Stimulated activated CD8-positive, alpha-beta memory T cell treated with anti-CD3 and anti-CD28 coated beads, Interleukin-7, amount 100 ng/mL, for 24 hours (primary cell): ENCODE measurements at places on chromosomes 1 and 21.
A peak's percentile ranks its signal among the peaks of the same experiment; 100 is the strongest.

DNA sequence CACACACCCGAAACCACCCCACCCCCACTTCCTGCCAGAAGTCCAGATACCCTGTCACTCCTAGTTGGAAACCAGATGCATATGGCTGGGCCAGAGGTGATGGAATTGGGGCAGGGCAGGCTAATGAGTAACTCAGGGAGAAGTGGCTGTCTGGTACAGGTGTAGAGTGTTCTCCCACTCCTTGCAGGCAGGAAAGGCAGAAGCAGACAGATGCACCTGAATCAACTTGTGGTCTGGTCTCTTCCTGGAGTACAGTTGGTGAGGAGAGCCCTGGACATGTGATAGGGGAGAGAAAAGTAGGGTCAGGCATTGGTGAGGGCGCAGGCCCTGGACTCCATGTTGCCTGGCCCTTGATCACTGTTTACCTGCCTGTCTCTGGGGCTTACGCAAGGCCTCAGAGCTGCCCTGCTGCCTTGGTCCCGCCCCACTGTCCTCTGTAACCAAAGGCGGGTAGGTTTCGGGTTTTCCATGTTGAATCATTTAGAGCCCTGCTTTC lies 2.5 kb downstream of the CGN start:
- DNase-seq, result no peak

GRCh38 chr21:26769613-26770188 lies 75.5 kb downstream of the ADAMTS1 start:
- DNase-seq, result no peak

- DNase-seq, result no peak
These were observed 124.7 kb downstream of the SYT2 start for GRCh38 chr1:202585590-202585933.

- DNase-seq, result no peak
These were observed 123.6 kb downstream of the MACF1 start for GRCh38 chr1:39328095-39328494.

DNA sequence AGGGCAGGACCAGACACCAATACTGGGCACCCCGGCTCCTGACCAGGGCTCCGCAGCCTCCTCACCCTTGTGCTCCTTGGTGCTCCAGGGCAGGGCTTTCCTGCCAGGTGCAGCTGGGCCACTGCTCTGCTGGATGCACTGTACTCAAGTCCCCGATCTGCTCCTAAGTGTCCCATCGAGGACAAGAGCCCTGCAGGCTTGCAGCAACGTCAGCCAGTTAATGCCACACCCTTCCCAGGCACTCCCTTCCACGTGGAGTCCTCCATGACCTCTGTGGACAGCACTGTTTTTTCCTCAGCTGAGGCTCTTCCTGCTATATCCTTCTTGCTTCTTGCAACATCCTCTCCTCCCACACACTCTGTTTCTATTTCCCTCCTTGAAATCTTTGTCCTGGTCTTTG lies 94.0 kb upstream of the NGF start:
- DNase-seq, result no peak

DNA sequence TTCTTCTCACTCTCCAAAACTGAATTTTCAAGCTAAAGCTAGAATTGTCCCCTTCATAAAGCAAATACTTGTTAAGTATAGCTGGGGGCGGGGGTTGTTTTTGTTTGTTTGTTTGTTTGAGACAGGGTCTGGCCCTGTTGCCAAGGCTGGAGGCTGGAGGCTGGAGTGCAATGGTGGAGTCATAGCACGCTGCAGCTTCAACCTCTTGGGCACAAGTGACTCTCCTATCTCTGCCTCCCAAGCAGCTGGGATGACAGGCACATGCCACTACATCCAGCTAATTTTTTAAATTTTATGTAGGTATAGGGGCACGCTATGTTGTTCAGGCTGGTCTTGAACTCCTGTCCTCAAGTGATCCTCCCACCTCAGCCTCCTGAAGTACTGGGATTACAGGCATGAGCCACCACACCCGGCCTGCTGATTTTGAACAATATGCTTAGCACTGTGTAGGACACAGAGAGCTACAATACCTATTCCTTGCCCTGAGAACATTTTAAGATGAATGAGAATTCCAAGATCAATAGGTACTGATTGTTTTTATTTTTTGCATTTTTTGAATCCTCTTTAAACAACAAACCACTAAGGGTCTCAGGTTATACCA lies 42.2 kb downstream of the PCNX2 start:
- no peak for DNase-seq

DNA sequence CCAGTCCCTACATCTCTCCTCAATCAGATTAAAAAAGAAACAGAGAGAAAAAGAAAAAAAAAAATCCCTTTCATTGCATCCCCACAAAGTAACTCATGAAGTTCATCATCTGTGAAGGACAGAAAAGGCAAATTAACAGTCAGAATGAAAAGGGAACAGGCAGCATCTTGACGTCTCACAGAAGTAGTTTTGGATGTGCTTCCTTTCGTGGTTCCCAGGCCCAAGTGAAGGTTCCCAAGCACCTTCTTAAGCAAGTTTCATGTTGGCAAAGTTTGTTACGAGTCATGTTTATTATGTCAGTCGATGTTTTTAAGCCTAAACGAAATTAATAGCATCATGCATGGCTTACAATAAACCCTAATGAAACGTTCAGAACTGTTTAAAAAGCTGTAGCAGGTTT lies 475.2 kb downstream of the SETD4 start:
- DNase-seq, result no peak

DNA sequence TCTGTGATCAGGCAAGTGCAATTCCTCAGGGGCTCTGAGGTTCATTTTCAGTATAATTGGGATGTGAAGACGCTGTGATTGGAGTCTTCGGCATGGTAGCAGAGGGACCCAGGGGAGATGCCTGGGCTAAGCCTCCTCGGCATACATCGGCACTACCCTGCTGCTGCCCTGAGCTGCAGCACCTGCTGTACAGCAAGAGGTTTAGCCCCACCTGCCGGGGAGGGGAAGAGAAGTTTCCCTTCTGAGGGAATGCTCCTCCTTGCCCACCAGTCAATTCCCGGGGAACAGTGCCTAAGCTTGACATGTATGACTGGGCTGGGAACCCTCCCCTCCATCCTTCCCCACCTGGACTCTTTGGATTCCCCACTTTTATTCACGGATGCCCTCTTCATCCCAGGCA lies 24.9 kb downstream of the CNIH3 start:
- no peak for DNase-seq

DNA sequence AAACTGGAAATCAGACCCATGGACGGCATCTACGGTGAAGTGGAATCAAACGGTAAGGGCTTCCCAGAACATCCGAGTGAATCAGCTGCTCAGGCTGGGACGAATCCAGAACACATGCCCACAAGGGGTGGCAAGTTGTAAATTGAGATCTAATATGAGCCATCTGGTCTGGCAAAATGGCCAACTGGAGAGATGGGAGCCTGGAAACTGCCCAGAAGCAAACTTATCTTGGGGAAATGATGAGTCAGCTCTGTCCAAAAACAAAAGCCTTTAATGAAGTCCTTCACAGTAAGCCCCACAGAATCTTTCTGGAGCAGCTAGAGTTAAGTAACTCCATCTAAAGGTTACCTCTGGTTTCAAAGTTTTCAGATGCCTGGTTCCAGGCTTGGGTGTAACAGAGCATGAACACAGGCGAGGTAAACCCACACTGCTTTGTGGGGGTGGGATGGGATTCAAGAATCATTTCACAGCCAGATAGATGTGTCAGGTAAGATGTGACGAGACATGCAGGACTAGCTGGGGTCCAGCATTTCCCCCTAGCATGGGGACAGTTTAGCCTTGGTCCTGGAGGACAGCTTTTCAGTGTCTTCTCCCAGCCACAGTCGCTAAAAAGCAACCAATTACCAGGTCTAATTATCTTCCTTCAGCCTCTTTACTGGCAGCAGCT lies 10.5 kb upstream of the SRP9 start:
- DNase-seq, result no peak

DNA sequence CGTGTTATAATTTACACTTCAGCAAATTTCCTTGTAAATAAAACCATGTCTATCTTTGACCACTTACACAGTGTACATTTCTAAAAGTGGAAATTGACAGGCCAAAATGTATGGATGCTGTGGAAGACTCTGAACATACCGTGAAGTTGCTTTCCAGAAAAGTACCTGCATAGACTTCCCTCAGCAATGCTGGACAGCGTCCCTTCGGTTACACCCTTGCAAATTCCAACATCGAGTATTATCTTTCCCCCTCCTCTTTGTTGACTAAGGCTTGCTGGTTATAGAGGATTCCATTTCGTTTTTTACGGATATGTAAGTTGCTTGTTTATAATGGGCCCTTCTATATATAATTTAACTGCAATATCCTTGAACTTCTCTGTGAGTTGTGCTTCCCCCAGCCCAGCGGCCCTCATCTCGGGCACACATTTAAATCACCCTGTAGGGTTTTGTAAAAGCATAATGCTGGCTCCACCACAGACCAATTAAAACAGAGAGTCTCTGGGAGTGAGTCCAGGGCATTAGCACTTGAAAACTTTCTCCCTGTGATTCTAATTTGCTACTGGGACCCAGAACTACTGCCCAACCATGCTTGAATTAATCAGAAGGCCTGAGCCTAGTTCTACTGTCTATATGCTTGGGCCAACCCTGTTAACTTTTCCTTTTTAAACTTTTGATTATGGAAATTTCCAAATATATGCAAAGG lies 230.3 kb downstream of the GRIK3 start:
- DNase-seq, result no peak

- no peak for DNase-seq
These were observed 3.3 kb downstream of the POGZ start for GRCh38 chr1:151455966-151456365.

GRCh38 chr1:32487182-32487581 lies 22.3 kb downstream of the ZBTB8B start:
- DNase-seq, result no peak

GRCh38 chr1:70355111-70355407 lies 537 bp upstream of the ANKRD13C start:
- no peak for DNase-seq

GRCh38 chr1:44040418-44040817 lies 9.2 kb upstream of the SLC6A9 start:
- DNase-seq, result no peak

GRCh38 chr1:39751595-39751994 lies 12.9 kb downstream of the PPIE start:
- DNase-seq, result no peak

- no peak for DNase-seq
These were observed 13.2 kb upstream of the UBE4B start for GRCh38 chr1:10019561-10019960.

DNA sequence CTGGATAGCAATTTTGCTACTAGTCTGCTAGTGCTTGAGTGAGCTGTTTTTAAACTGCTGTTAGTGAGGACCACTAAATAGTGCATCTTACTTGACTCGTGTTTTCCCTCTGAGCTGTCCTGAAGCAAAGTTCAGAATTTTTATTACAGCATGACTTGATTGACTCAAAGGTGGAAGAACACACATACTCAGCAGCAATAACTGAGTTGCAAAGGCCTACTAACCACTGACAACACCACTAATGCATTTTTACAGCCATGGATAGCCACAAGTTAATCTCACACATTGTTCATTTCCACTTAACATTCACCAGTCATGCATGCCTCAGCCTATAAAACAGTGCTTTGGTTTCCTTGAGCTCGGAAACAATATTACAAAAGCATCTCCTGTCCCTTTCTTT lies 148.7 kb downstream of the RUNX1 start:
- DNase-seq, result no peak

DNA sequence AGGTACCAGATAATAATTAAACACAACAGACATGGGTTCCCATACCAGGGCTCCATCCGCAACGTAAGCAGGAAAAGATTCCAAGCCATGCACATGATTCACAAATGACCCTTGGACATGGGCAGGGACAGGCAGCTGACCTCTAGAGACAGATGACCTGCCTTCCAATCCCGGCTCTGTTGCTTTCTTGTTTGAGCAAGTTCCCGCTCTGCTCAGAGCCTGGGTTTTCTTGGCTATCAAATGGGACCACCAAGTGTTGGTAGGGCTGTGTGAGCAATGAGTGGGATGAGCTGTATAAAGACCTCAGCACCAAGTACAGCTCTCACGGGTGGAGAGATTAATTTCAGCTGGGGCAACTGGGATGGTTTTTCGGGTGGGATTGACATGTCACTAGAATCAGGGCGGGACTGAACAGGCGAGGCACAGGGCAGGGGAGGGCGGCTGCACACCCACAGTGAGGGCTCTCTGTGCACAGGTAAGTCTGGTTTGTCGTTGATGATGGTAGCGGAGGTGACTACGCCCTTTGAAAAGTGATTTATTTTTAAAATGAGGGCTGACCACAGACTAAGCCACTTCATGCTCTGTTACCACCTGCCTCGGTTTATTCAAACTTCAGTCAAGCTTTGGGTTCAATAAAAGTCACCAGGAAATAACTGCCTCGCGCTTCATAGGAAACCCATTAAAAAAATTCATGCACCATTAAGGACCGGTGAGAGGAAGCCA lies 57.5 kb upstream of the IFFO2 start:
- DNase-seq, result no peak

GRCh38 chr1:29310616-29311180 lies 74.4 kb downstream of the PTPRU start:
- no peak for DNase-seq

- DNase-seq, result peak; percentile 45
These were observed at the start of gene ELOA for GRCh38 chr1:23743287-23744152. Gene ELOA (plus strand): TSS chr1:23743471. CDS start chr1:23743504, 33 bp downstream.

GRCh38 chr1:16013220-16013907 lies 4.5 kb downstream of the HSPB7 start:
- DNase-seq, result peak; percentile 26

- DNase-seq, result no peak
These were observed 23.6 kb downstream of the MCOLN3 start for GRCh38 chr1:85024736-85025135.

GRCh38 chr1:158043232-158043631 lies 49.8 kb downstream of the KIRREL1 start:
- DNase-seq, result no peak

GRCh38 chr1:71753746-71754145 lies 528.6 kb downstream of the NEGR1 start:
- no peak for DNase-seq

DNA sequence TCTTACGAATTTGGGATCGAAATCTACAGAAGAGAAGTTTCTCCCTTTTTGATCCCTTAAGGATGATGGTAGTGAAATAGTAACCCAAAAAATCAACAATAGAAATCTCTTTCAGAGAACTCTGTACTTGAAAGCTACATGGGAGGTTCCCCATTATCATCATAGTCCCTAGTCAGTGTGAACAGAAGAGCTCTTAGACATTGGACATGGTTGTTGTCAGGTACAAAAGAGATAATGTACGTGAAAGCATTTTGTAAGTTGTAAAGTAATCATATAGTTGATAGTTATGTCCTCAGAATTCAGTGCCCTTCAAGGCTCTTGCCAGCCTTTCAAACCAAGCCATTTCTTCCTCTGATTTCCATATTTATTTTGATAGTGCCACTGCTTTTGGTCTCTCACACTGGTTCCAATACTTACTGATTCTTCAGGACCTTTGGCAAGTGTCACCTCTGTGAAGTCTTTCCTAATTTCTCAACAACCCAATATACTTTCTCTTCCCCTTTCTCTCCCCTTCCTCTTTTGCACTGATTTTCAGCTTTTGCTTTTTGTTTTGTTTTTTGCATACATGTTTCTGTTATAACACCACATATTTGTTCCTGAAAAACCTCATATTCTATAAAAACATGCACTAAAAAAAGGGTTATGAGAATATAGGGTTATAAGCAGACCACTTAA lies 22.4 kb downstream of the VPS45 start:
- DNase-seq, result no peak
